GF-D8 (cell line): ENCODE measurements at places on chromosomes 4 and X.

DNA sequence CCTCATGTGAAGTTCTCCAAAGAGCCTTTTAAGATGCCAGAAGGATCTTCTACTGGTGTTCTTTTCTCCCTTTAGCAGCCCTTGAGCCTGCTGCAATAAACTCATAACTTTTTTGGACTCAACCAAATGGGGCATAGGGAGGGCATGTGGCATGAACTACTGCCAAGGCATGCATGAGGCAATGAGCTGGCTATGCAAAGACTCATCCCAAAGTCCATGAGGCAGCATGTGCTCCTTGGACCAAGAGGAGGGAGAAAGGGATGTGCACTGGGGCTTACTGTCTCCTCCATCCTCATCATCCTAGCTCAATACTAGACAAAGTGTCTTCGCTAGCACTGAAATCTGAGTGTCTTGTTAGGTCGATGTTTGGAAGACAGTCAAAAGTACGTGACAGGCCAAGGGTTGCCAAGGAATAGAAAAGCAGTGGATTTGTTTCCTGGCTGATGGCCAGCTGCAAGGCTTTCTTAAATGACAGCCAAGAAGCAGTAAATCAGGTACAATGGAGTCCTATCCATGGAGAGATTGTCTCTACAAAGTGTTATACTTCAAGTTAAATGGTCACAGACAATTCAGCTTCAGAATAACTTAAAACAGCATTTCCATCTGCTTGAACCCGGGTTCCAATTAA lies 44.5 kb upstream of the ATXN3L start:
- DNase-seq = no peak

DNA sequence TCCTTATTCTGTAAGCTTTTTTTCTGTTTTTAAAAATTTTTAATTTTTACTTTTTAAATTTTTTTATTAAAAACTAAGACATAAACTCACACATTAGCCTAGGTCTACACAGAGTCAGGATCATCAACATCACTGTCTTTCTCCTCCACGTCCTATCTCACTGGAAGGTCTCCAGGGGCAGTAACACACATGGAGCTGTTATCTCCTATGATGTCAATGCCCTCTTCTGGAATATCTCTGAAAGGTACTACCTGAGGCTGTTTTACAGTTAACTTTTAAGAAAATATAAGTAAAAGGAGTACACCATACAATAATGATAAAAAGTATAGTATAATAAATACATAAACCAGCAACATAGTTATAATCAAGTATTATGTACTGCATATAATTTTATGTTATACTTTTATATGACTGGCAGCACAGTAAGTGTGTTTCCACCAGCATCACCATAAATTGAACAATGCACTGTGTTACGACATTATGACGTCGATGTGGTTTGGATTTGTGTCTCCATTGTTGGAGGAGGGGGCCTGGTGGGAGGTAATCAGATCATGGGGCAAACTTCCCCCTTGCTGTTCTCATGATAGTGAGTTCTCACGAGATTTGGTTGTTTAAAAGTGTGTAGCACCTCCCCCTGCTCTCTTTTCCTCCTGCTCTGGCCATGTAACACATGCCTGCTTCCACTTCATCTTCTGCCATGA lies 21.3 kb downstream of the IL15 start:
- DNase-seq = no peak

DNA sequence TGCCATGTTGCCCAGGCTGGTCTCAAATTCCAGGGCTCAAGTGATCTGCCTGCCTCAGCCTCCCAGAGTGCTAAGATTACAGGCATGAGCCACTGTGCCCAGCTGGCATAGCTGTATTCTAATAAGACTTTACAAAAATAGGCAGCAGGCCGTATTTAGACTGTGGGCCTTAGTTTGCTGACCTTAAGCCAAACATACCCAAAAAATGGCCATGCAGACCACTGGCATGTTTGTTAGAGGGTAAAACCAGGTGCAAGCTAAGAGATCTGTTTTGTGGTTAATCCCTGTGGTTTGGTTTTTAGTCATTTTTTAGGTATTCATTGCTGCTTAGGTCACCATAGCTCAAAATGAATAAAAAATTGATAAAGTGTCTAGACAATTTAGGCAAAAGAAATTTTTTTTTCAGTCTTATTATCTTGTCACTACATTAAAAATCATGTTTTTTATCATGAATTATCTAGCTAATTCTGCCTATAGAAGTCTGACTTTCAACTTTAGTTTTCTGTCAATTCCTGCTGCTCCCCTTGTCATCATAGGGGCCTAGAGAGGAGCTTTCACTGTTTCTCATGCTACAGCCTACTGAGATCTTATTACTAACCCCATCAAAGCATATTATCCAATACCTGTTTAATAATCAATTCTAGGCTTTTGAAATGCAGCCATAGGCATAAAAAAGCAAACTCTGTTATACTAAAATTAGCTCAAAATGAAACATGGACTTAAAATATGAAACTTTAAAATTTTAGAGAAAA lies 7.5 kb upstream of the SPINK2 start:
- DNase-seq = no peak

DNA sequence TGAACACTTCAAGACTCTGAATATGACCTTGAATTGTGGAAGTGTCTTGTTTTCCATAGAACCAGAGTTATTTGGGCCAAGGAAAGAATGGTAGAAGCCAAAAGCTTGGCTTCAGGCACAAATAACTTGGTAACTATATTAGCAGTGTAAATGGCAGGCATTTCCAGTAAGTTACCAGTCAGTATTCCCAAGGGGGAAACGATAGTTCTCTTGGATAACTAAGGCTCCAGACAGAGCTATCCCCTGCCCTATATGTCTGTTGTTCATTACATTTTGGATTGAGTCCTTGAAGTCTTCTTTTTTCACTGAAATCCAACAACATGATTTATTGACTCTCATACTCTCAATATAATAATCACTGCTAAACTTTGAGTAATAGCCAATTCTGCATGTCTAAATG lies 364.1 kb downstream of the MAGEB5 start:
- no peak for DNase-seq

DNA sequence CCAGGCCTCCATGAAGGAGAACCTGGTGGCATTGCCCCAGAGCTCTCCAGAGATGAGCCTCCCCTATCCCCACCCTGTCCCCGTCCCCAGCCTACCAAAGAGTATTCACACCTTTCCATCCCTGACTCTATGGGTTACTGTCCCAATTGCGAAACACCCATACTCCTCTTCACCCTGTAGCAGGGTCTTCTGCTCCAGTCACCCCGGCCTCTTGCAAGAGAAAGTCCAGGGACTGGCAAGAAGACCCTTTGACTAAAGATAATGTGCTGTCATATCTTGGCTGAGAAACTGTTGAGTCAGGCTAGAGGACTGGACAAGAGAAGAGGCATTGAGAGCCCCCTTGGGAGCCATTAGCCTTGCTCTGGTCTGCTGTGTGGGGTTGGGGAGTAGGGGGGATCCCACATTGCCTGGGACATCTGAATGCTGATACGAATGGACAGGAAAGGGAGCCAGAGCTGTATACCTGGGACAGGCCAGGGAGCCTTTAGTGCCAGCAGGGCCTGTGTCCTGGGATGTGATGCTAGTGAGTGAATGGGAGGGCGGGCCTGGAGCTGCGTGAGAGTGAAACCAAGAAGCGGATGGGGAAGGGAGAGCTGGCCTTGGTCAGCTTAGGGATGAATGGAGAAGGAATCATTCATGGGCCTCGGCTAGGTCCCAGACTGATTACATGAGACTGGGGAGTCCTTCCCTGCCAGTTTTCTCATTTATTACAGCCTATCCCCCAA lies 27.1 kb downstream of the NALF2 start:
- DNase-seq = no peak

DNA sequence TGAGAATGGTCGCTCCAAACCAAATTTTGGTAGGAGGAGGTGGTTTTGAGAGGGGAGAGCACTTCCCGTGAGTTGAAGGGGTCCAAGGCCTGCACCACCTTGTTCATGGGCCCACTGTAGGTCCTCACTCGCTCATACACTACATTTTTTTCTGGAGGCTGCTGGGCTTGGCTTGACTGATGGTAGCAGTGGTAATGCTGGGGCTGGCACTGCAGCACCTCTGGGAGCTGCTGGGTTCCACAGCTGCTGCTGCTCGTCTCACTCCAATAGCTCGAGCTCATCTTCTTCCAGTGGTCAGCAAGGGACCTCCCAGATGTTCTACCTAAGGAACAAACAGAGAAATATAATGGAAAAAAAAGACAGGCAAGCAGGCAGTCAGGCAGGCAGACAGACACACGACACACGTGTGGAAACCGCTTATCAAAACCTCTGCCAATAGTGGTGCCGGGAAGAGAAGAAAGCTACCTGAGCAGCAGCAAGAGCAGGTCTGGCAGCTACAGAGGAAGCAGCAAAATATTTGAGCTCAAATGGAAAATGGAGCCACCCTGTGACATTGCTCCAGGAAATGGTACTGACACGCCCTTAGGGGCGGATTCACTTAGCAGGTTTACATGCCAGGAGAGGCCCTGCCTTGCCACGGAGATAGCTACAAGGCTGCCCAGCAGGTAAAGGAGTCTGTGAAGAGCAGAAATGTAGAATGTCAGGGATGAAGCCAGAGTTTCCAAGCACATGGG lies at the start of gene POF1B:
Gene POF1B (minus strand): TSS at position 492 of the 734 bp plus-strand sequence. CDS start 211 bp downstream, at position 281.
- DNase-seq = no peak
